ENCODE measurements at places on chromosomes 6 and 20.

- no peak for DNase-seq
Measured at GRCh38 chr6:119339941-119340456, 9.6 kb downstream of the MAN1A1 start.

- DNase-seq = peak; percentile 6
Measured at GRCh38 chr6:64217721-64218620, 582.4 kb downstream of the PHF3 start.

DNA sequence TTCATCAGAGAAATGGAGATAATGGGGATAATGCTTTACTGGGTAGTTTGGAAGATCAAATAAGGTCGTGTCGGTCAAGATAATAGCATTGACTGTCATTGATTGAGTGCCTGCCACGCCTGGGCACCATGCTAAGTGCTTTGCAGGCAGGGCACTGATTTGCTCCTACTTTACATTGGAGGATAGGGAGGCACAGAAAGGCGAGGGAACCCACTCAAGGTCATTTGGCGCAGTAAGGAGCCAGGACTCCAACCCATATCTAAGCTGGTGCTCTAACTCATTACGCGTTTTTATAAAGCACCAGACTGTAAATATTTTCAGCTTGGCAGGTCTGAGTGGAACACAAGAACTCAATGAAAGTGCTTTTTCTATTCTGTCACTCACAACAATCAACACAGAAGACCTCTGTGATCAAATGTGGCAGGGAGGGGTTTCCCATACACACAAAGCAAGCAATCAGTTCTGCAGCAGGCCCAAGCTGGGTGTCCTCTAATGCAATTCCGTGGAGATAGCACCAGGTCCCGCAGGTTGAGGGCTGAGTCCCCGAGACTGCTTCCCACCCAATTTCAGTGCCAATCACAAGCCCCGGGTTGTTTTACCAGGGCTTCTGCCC, 373.6 kb downstream of the CDH26 start:
- no peak for DNase-seq

DNA sequence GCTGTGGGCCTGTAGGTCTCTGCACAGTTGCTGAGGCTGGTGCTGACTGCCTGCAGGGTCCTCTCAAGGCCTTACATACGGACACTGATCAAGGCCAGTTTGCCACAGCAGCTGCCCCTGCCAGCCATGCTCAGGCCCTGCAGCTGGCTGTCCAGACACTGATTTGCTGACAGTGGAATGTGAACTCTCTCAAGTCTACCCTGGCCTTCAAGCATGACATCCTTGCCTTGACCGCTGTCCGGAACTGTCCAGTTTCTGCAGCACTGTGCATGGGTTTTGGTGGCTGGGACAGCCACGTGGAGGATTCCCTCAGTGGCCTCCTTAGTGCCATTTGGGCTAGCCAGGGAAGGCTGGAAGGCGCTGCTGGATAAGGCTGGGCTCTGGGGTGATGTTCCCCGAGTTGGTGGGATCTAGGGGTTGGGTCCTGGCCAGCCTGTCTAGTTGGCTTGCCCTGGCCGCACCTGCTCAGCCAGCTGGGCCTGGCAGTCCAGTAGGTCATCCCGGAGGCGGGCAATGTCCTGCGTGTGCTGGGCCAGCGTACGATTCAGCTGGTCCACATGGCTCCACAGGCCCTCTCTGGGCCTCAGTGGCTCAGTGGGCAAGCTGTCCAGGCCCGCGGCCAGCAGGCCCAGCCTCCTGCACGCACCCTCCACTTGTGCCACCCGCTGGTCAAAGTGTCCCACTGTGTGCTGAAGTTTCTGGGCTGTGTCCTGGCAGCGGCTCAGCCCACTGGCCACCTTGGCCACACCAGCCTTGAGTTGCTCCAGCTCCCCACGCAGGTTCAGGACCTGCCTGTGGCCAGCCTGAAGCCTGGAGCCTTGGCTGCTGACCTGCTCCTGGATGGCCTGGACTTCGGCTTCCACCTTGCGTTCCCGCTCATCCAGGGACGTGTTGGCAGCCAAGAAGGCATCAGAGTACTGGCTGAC, 5.5 kb downstream of the EMILIN3 start:
- no peak for DNase-seq

GRCh38 chr6:43814865-43815264, 44.9 kb downstream of the VEGFA start:
- DNase-seq = no peak

DNA sequence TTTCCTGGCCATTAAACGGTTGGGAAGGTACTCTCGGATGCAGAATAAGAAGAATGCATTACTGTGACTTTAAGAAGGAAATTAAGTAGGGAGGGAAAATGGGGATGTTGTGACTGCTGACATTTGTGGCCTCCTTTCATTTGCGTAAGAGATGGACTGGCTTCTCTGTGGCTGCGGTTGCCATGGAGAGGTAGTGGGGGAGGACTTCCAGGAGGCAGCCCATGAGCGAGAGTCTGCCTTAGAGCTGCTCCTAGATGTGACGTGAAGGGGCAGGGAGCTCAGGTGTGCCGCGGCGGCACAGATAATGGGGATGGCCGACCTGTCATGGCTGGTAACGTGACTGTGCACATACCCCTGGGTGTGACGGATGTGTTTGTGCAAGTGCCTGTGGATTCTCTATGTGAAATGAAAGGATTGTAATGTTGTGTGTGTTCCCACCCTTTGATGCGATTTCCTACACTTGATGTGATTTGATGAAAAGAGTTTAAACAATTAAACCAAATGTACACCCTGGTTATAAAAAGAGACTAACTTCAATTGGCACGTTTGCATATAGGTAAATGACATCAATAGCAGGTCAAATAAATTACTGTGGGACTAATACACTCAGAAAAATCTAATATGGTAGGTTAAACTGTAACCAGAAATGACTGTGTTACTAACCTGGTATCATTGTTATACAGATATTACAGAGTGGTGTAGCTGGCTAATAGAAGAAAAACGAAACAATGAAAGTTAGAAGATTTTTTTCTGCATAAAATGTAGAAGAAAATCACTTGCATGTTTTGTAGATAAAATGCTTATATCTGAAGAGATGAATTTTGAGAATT, 48.9 kb downstream of the HIVEP1 start:
- DNase-seq = no peak

- DNase-seq = no peak
Measured at GRCh38 chr6:490251-491037, 98.9 kb downstream of the IRF4 start.

DNA sequence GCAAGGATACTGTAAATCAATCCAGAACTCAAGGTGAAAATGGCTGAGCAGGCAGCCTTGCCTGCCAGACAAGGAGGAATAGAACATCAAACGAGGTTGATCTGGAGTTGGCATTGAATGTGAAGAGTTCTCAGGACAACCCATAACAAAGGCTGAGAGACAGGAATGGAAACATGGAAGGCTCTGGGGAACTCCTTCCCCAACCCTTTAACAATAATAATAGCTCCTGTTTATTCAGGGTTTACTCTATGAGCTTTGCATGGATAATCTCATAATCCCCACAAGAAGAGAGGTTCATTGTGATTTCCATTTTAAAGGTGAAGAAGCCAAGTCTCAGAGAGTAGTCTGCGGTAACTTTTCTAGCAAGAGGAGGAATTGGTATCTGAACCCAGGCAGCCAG, 151.7 kb downstream of the SOD2 start:
- no peak for DNase-seq

DNA sequence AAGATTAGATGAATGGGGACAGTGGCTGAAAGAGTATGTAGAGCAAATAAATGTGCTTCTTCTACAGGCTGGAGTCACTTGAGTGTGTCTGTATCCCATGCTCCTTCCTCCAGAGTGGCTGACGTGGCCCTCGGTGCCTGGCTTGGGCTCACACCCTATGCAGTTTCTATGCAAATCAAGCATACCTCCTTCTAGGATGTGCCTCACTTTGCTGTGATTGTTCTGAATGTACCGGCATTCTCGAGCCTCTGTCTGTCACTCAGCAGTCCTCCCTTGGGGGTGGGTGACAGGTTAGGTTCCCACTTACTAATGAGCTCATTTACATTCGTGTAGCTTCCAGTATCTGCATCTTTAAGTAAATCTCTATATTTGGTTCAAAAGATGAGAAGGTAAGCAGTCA, 55.1 kb upstream of the HDDC2 start:
- DNase-seq = no peak

DNA sequence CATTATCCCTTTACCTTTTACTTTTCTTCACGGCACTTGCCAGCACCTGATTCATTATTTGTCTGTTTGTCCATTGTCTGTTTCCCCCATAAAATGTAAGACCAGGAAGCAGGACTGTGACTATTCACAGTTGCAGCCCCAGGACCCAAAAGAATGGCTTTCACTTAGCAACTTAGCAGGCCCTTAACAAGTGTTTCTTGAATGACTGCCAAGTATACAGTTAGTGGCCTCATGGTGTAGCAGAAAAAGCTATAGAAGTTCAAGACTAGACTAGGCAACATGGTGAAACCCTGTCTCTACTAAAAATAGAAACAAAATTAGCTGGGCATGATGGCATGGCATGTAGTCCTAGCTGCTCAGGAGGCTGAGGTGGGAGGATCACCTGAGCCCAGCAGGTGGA, 4.3 kb downstream of the SLC26A8 start:
- DNase-seq = no peak

GRCh38 chr6:26388014-26388413, 5.1 kb downstream of the BTN2A2 start:
- no peak for DNase-seq

DNA sequence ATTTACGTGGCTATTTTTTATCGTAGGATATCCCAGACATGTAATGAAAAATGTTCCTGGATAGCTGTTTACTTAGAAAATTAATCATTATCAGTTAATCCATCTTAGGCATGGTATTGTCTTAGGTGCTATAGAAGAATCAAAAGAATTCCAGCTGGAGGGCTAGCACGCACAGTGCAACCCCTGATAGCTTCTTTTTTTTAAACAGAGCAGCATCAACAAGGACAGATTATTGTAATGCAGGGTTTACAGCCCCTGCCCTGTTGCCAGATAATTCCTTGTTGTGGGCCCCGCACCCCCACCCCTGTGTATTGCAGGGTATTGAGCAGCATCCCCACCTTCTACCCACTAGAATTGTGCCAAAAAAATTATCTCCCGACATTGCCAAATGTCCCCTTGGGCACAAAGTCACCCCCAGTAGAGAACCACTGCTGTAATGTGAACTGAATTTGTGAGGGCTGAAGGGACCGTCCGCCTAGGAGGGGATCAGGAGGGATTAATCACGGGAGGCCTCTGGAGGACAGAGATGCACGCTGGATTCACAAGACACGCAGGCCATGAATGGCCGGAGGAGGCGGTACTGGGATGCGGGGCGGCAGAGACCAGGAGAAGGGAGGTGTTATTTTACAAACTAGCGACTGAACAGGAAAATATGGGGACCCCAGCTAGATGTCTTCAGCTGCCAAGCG, 174.6 kb downstream of the ZDHHC14 start:
- no peak for DNase-seq

GRCh38 chr6:168990019-168990751, 263.5 kb downstream of the THBS2 start:
- DNase-seq = no peak

GRCh38 chr6:33577718-33578117, 2.4 kb downstream of the BAK1 start:
- no peak for DNase-seq

- DNase-seq = no peak
Measured at GRCh38 chr6:137766596-137767370, 100.3 kb upstream of the TNFAIP3 start.

- no peak for DNase-seq
Measured at GRCh38 chr6:16583144-16583762, 178.0 kb downstream of the ATXN1 start.

- DNase-seq = no peak
Measured at GRCh38 chr6:158039571-158040050, 57.9 kb downstream of the SYNJ2 start.

GRCh38 chr6:139480356-139481165, 106.1 kb upstream of the CITED2 start:
- DNase-seq = no peak

DNA sequence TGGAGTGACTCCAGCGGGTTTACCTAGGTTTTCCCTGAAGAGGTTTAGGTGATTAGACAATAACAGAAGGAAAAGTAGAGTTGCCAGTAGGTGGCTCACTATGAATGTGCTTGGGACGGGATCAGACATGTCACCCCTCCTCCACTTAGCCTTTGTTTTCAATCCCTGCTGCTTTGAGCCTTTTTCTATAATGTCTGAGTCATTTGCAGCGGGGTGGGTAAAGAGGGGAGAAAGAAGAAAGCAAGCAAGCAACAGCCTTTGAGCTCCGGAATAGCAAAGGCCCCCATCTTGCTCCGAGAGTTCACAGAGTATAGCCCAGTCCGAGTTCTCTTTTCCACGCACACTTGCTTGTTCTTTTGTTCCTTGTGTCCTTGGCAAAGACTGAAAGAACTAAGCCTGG, 129.1 kb downstream of the PACRG start:
- no peak for DNase-seq

DNA sequence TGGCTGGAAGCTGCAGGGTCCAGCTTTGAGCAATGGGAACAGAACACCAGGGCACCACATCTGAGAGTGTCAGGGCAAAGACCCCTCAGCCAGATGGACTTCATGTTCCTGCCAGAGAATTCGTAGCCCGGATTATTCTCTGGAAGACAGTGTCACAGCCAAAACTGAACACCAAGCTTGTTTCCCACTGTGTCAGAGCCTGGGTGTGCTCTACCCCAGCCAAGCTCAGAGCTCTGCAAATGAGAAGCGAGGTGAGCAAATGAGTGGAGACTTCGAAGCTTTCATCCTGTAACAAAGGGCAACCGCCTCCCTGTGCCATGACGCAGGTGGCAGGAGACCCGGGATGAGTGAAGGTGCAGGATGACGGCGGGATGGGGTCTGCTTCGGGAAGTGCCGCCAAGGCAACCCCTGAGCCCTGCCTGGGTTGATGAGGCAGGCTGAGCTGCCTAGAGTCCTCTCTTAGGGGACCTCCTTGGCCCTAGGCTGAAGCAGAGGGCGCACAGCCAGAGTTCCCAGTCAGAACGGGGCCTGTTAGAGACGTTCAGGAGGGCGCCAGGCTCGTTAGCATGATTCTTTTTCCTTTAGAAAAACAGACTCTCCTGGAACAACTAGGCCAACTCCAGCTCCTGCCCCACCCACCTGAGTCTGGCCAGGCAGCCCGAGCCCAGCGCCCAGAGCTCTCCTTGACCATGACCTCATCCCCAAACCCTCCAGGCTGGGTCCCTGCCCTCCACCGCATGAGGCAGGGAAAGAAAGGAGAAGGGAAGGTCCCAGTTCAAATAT, 187.7 kb downstream of the SOD2 start:
- DNase-seq = no peak

DNA sequence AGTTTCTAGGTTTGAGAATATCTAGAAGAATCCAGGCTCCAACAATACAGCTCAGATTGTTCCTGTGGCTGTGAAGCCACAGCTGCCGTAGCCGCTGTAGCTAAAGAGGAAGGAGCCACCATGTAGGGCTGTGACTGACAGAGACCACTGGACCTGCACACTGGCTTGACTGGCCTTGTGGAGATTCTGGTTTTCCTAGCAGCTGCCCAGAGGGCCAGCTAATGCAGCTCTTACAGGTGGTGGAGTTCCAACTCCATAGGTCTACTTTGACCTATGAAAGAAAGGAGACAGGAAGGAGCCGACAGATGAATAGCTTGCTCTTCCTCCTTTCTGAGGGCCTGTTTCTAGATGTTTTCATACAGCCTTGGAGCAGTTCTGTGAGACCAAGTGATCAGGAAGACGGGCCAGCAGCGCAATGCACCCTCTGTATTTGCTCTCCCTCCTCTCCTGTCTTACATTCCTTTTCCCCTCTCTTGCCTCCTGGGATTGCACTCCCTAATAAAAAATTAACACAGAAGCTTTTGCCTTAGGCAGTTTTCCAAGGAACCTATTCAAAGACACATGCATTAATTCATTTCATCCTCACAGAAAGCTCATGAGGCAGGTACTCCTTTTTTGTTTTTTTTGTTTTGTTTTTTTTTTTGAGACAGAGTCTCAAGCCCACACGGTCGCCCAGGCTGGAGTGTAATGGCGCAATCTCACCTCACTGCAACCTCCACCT, 51.8 kb upstream of the MYB start:
- no peak for DNase-seq

GRCh38 chr6:1654054-1654453, 44.3 kb downstream of the FOXC1 start:
- DNase-seq = no peak

Measured in GM13977 (cell line).